NCI-H1092 (cell line): ENCODE measurements at places on chromosomes 1 and 21.

- peak; percentile 69 for DNase-seq
Measured at GRCh38 chr1:99969729-99970621, at the start of gene SLC35A3. SLC35A3 (plus strand) TSS chr1:99969996; CDS start chr1:99993555, 23,559 bp downstream.

DNA sequence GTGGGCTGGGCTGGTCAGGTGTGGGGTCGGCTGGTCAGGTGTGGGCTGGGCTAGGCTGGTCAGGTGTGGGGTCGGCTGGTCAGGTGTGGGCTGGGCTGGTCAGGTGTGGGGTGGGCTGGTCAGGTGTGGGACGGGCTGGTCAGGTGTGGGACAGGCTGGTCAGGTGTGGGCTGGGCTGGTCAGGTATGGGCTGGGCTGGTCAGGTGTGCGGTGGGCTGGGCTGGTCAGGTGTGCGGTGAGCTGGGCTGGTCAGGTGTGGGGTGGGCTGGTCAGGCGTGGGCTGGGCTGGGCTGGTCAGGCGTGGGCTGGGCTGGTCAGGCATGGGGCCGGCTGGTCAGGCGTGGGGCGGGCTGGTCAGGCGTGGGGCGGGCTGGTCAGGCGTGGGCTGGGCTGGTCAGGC, 6.3 kb upstream of the FNDC10 start:
- no peak for DNase-seq

DNA sequence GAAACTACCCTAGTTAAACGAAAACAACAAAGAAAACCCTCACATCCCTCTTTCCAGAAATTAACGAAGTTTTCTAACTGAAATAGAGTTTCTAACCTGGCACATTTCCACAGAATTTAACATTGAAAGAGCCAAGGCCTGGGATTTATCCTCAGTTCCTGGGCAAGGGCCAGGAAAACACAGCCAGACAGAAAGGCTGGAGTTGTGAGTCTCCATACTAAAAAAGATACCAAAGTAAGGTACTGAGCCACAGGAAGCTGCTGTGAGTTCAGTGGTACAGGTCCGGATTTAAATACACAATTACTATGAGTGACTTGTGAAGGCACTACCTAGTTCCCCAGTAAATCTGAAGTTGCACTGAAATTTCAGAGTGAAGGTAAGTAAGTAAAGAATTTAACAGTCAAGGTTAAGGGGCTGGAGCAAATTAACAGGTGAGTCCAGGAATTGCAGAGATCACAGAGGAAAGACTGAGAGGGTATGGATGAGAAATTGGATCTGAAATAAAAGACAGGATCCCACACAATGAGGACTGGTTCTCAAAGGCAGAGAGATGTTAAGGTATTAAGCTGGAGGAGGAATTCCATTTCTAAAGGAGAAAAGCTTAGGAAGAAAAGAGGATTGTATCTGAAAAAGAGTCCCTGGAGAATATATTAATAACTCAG, 905 bp downstream of the LIX1L start:
- no peak for DNase-seq

DNA sequence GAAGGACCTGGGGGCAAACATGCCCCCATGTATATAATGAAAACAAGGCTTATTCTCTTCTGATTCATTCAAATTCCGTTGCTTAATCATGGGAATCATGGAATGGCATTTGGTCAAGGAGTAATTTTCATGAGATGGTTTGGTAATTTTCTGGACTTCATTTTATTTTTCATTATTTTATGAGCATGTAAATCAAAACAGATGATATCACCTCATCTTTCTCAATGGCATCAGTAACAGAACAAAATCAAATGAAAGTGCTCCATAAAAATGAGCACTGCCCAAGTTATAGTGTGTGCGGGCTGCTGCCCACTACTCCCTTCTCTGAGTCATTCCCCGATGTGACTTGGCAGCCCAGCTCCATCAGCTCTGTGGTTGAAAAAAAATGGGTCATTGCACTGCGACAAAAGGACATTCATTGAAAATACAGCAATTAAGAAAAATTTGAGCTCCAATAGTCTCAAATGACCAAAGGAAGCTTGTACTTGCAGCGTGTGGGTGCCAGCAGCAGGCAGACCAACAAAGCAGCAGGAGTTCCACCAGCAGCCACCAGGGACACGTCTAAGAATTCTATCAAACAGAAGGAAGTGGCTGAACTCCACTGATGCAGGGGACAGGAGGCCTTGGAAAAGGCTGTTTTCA, 84.3 kb upstream of the VAV3 start:
- DNase-seq, result no peak

DNA sequence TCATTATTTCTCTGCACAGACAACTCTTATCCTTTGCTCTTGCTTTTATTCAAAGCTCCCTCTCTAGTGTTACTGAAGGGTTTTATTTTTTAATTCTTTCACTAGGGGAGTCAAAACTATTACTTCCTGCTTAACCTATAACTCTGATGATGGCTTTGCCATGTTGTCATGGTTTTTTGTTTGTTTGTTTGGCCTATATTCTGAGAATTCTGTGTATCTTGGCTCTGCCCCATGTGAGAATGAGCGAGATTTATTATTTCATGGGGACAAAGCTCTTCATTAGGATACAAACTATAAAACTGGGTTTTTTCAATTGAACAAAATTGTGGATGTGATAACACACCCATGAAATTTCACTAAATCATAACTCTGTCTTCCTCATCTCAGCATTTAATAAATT, 190.5 kb upstream of the C1orf105 start:
- DNase-seq, result no peak

GRCh38 chr1:13725714-13726175, 25.8 kb downstream of the PRDM2 start:
- no peak for DNase-seq

DNA sequence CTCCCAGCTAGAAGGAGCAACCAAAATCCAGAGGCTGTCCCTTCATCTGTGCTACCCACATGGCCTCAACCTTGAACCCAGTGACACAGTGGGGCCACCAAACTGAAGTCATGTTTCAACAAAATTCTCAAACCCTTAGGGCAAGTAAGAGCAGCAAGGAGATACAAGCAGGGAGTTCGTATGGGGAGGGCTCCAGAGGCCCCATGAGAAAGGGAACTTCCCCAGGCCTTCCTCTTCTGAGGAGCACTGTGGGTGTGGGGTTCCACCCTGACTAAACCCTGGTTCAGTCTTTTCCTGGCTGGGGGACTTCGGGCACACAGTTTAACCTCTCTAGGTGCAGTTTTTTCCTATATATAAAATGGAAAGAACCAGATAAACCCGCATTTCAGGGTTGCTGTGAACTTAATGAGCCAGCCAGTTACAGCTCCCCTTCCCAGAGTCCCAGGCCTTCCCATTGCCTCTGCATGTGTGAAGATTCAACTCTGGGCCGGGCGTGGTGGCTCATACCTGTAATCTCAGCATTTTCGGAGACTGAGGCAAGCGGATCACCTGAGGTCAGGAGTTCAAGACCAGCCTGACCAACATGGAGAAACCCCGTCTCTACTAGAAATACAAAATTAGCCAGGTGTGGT, 8.0 kb upstream of the THEMIS2 start:
- DNase-seq, result no peak

GRCh38 chr1:57874418-57874877, 450.6 kb upstream of the DAB1 start:
- no peak for DNase-seq

DNA sequence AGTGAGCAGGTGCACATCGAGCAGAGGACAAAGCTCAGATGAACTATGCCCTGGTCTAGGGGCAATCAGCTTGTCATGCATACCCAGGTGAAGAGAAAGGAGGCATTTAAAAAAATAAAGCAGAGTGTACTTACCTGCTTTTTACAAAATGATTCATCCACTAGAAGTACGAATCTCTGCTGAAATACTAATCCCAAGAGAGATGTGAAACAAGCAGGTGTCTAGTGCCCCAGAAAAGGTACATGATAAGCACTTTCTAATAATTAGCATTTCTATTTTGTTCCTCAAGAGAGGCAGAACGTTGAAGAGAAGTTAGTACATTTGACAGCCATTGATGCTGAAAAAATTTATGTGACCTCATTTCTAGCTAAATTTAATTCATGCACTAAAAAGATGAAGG, 31.1 kb downstream of the CHODL start:
- peak; percentile 9 for DNase-seq

DNA sequence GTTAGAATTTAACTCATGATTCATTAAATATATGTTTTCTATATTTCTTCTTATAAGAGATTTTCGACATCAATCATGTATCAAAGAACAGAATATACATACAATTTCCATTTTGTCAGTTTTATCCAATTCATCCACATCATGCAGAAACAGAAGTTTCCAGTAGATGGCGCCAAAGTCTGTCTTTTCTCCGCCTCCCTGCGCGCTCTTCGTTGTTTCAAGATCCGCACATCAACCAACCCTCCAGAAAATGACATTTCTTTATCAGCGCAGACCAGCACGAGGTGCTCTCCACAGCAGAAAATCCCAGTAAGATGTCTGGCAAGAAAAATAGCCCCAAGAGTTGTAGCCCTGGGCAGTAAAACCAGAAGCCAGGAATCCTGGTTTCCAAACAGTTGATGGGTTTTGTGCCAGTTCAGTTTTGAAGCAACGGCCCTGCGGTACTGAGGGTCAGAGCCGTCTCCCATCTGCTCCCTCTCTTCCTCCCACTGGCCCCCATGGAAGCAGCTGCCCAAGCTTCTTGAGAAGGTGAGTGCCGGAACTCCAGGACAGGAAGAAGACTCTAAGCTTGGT, 38.6 kb upstream of the GPR137B start:
- DNase-seq, result peak; percentile 70

GRCh38 chr1:184330875-184331274, 56.0 kb upstream of the C1orf21 start:
- DNase-seq, result no peak

DNA sequence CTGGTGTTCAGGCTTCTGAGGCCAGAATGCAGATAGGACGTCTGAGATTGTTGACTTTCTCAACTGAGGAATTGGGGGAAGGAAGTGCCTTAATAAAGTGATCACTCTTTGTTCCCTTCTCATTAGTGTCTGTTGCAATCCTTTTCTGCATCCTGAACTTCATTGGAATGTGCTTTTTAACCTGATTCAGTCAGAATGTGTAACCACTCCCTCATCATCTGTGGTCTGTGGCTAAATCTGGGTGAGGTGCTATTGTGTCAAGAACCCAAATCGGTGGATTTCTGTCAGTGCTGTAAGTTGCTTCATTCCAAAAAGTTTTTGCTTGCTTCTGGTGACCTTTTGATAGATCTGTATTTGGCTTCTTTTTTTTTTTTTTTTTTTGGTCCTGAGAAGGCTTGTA, 38.2 kb downstream of the ARID1A start:
- no peak for DNase-seq

- DNase-seq, result no peak
Measured at GRCh38 chr21:30337276-30337744, at the start of gene KRTAP27-1. KRTAP27-1 (minus strand) TSS chr21:30337694; CDS start chr21:30337668, 26 bp downstream.

GRCh38 chr1:35173909-35174540, 18.9 kb downstream of the SFPQ start:
- DNase-seq, result no peak

GRCh38 chr1:220711056-220711809, 21.1 kb downstream of the C1orf115 start:
- DNase-seq, result no peak

DNA sequence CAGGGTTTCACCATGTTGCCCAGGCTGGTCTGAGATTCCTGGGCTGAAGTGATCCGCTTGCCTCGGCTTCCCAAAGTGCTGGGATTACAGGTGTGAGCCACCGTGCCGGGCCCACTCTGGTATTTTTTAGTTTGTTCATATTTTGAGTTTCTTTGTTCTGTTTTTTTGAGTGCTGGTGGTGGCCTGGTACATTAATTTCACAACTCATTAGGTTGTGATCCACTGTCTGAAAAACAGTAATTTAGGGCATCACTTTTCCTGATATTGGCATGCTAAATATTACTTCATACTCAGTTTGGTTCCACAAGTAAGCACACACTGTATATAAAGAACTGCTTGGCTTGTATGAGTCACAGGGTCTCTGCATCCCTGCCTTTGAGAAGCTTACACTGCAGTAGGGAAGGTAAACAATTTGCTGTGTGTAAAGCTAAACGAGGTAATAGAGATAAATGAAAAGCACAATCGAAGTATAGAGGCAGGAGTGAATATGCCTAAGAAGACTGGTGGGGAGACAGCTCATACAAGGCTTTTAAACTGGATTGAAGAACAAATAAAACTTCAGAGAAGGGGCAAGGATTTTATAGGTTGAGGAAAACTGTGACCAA, 7.7 kb downstream of the SNX27 start:
- DNase-seq, result no peak

DNA sequence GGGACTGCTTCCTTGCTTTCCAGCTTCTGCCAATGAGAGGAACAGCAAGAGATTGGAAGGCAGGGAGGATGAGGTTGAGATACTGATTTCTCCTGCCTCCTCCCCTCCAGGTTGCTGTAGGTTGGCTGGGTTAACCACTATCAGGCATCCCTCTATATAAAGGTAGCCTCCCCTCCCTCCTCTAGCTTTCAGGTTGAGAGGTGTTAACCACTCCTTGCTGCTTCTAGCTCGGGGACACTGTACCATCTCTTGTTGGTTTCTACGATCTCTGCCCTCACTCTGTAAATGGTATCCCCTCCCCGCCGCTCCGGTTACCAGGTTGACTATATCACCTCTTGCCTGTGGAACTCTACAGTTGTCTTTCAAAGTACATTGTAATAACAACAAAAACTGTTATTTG, 16.7 kb downstream of the LPAR3 start:
- DNase-seq, result no peak

- DNase-seq, result no peak
Measured at GRCh38 chr21:25297117-25297516, 310.2 kb downstream of the MRPL39 start.

- DNase-seq, result no peak
Measured at GRCh38 chr1:66556161-66556611, 22.2 kb downstream of the SGIP1 start.

GRCh38 chr1:41363591-41364320, 2.5 kb downstream of the FOXO6 start:
- no peak for DNase-seq
